ELF-1 (cell line): ENCODE measurements at places on chromosomes 13 and 19.

- no peak for DNase-seq
Measured at GRCh38 chr13:50587115-50587514, 256.4 kb downstream of the DLEU7 start.

GRCh38 chr13:94028650-94029049 lies 450.8 kb downstream of the DCT start:
- no peak for DNase-seq

DNA sequence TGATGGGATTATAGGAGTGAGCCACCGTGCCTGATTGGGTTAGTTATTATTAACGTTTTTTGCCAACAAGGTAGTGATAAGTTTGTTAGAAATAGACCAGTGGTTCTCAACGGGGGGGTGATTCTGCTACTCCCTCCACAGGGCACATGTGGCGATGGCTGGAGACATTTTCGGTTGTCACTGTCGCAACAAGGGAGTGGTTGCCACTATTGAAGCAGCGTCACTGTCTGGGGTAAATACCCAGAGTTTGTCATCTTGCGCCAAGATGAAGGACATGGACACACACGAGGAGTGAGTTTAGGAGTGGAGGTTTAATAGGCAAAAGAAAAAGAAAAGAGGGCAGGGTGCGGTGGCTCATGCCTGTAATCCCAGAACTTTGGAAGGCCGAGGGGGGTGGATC lies 18.9 kb downstream of the ADGRE3 start:
- DNase-seq: no peak

GRCh38 chr13:108270442-108270841 lies 924 bp downstream of the TNFSF13B start:
- no peak for DNase-seq

DNA sequence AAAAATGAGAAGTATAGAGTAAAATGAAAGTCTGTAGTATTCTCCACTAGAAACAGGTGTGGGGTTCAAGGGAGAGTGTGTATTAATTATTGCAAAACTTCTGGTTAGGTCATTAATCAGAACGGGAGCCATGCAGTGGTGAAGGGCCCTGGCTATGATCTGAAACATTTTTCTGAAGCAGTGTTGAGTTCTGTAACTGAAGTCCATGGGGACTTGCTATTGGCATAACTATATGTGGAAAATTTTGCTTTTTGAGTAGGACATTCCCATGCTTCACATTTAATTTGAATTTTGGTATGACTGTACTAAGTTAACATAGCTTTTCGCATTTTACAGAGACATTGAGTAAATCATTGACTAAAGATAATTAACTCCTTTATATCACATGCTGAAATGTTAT lies 67.5 kb downstream of the LRCH1 start:
- no peak for DNase-seq

DNA sequence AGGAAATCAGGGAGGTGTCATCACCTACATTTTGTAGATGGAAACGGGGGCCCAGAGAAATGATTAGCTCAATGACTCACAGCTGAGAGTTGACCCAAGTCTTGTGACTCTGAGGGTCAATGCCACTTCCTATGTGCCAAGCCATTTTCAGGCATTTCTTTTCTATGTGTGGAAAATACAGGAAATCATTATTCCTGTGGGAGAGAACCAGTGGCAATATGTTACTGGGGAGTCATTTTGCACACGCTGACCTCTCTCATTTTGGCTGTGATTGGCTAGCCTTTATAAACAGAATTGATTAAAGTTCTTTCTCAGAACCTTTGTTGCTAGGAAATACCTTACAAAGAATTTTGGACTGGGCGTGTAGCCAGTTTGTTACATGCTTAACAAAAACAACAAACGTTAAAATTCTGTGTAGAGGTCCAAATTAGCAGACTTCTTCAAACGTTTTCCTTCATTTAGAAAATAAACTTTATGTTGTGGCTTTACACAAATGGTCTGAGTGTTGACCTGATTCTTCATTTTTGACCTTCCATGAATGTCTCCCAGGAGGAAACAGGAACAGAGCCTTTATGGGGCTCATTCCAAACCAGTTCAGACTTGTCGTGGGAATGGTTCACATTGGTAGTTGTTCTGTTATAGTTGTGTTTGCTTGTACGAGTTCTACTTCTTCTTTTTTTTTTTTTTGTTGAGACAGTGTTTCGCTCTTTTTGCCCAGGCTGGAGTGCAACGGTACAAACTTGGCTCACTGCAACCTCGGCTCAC lies 11.4 kb downstream of the PCCA start:
- DNase-seq: no peak
